Tibial nerve (tissue), 4 donors: ENCODE measurements at places on chromosomes 16 and 17. TPM values are rescaled to one million over a fixed set of nuclear protein-coding genes. Genes with fewer than 3 reads are reported as not detected.

The GRIN2C gene
- 0.22 TPM for total RNA-seq

The ITPRIPL2 gene
- total RNA-seq, result 56.7 TPM

DNA sequence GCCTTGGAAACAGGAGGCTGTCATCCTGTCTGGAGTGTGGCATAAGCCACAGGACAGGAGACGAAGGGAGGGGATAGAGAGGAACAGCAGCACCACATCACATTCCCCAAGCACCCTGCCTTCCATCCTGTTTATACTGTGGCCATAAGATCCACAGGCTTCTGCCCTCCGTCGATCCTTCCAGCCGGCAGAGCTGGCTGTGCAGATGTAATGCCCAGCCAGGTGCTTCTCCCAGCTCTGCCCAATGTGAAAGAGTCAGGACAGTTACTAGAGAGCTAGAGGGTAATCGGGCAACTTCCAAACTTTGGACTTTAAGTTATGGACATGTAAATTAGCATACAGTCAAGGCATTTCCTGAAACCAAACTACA is 368.4 kb downstream of the SOX9 start:
- H3K4me1 ChIP-seq, result no peaks in the 10 kb centered on the region
- H3K4me3 ChIP-seq, result no peak overlapping the region

DNA sequence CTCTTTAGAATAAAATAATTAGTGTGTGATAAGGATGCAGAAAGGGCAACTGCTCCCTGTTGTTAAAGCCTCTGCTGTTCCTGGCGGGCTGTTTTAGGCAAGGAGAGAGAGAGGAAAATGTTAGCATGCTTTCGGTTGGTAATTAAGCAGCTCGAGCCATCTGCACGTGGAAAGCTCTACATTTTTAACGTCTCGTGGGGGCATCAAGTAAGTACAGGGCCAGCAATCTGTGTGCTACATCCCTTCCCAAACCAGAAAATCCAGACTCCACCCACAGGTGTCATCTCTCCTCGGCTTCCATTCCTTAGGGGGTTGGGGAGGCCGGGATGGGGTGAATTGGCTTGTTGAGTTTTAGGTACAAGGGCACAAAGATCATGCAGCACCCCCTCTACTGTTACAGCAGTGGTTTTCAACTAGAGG is 62.4 kb upstream of the MARCHF10 start:
- no peak overlapping the region for H3K27ac ChIP-seq
- no peak overlapping the region for H3K4me3 ChIP-seq
- DNase-seq, result no peak

GRCh38 chr17:45222996-45223538 is 1.4 kb downstream of the FMNL1 start:
- H3K27ac ChIP-seq, result no peak overlapping the region
- peak overlapping the region; percentile 67 for H3K4me3 ChIP-seq
- DNase-seq, result no peak
- H3K27me3 ChIP-seq, result peaks cover 9% of the 10 kb centered on the region
- H3K36me3 ChIP-seq, result no peaks in the 10 kb centered on the region
- H3K4me1 ChIP-seq, result peaks cover 52% of the 10 kb centered on the region
